A673 (cell line): ENCODE measurements at places on chromosomes 16 and 17.
A peak's percentile ranks its signal among the peaks of the same experiment; 100 is the strongest.

DNA sequence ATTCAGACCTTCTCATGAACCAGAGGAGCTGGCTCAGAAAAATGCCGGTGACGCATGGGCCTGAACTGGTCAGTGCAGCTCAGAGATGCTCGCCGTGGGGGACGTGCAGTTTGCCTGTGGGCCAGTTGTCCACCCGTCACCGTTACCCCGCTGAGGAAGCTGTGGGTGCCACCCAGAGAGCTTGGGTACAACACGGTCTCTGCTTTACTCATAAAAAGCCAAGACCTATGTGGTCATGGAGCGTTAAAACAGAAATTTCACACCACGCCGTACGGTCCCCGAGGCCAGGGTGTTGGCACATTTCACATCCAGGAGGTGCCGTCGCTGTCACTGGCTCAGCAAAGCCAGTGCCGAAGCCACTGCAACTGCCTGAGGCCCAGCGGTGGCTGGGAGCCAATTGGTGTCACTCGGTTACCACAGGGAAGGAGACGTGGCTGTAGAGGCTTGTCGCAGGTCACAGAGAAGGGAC lies 120.9 kb downstream of the METRNL start:
- H3K4me1 ChIP-seq, result no peaks in the 10 kb centered on the region
- H3K4me3 ChIP-seq, result no peak overlapping the region
- H3K27ac ChIP-seq, result no peak overlapping the region
- H3K27me3 ChIP-seq, result no peaks in the 10 kb centered on the region
- H3K36me3 ChIP-seq, result no peaks in the 10 kb centered on the region

GRCh38 chr17:75721463-75722011 lies 278 bp downstream of the ITGB4 start:
- no peak for DNase-seq
- H3K27ac ChIP-seq, result no peak overlapping the region
- H3K4me3 ChIP-seq, result peak overlapping the region; percentile 44
- H3K36me3 ChIP-seq, result no peaks in the 10 kb centered on the region
- H3K27me3 ChIP-seq, result peaks cover 17% of the 10 kb centered on the region
- peaks cover 4% of the 10 kb centered on the region for H3K4me1 ChIP-seq

GRCh38 chr17:28645576-28645939 lies 600 bp upstream of the BLTP2 start:
- H3K4me1 ChIP-seq, result peaks cover 18% of the 10 kb centered on the region
- H3K27ac ChIP-seq, result peak overlapping the region; percentile 93
- H3K27me3 ChIP-seq, result no peaks in the 10 kb centered on the region
- peaks cover 40% of the 10 kb centered on the region for H3K36me3 ChIP-seq
- peak overlapping the region; percentile 97 for H3K4me3 ChIP-seq

GRCh38 chr16:54346041-54346440 lies 59.5 kb upstream of the IRX3 start:
- no peaks in the 10 kb centered on the region for H3K27me3 ChIP-seq
- no peaks in the 10 kb centered on the region for H3K4me1 ChIP-seq
- no peaks in the 10 kb centered on the region for H3K36me3 ChIP-seq
- no peak for DNase-seq

GRCh38 chr17:40086150-40087044 lies 14.0 kb downstream of the NR1D1 start:
- no peaks in the 10 kb centered on the region for H3K4me1 ChIP-seq
- peaks cover 4% of the 10 kb centered on the region for H3K36me3 ChIP-seq
- H3K4me3 ChIP-seq, result no peak overlapping the region
- no peaks in the 10 kb centered on the region for H3K27me3 ChIP-seq
- peak; percentile 43 for DNase-seq

DNA sequence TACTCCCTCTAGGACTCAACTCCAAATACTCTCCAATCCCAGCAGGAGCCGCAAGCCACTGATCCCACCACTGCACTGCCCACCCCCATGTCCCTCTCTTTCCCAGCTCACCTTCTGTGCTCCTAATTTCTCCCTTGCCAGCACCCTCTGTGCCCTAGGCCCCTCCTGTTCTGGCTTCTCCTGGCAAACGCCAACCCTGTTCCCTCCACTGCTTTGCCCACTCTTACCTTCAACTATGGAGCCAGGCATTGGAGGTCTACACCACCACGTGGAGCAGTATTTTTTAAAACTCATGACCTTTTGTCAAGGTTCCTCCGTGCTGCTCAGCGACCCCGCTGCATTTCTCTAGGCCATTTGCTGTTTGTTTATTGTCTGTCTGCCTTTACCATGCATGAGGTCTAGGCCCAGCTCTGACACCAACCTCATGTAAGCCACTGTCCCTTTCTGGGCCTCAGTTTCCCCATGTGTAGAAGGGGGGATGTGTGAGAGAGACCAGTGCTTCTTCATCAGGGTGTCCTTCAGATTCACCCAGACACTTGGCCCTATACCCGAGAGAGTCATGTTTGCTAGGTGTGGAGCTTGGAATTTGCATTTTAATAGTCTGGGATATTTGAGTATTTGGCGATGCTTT lies 4.6 kb downstream of the CCDC102A start:
- H3K27ac ChIP-seq, result no peak overlapping the region
- no peak for DNase-seq
- no peaks in the 10 kb centered on the region for H3K27me3 ChIP-seq
- no peak overlapping the region for H3K4me3 ChIP-seq
- H3K36me3 ChIP-seq, result no peaks in the 10 kb centered on the region
- H3K4me1 ChIP-seq, result peaks cover 20% of the 10 kb centered on the region

GRCh38 chr17:15413101-15413771 lies 54.2 kb downstream of the CDRT4 start:
- no peak for DNase-seq
- no peaks in the 10 kb centered on the region for H3K36me3 ChIP-seq
- H3K27ac ChIP-seq, result no peak overlapping the region
- no peaks in the 10 kb centered on the region for H3K27me3 ChIP-seq
- no peak overlapping the region for H3K4me3 ChIP-seq
- no peaks in the 10 kb centered on the region for H3K4me1 ChIP-seq
